ENCODE measurements at places on chromosomes 1 and 21.

GRCh38 chr1:30682396-30683275 lies 40.7 kb downstream of the MATN1 start:
- no peak for DNase-seq

GRCh38 chr1:182720463-182720862 lies 36.1 kb upstream of the RGS8 start:
- peak; percentile 25 for DNase-seq

DNA sequence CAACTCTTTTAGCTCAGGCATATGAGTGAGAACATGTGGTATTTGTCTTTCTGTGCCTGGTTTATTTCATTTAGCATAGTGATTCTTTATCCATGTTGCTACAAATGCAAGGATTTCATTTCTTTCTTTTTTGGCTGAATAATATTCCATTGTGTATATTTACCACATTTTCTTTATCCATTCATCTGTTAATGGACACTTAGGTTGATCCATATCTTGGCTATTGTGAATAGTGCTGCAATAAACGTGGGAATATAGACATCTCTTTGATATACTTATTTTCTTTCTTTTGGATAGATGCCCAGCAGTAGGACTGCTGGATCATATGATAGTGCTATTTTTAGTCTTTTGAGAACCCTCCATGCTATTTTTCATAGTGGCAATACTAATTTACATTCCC lies 30.8 kb downstream of the ASB17 start:
- no peak for DNase-seq

DNA sequence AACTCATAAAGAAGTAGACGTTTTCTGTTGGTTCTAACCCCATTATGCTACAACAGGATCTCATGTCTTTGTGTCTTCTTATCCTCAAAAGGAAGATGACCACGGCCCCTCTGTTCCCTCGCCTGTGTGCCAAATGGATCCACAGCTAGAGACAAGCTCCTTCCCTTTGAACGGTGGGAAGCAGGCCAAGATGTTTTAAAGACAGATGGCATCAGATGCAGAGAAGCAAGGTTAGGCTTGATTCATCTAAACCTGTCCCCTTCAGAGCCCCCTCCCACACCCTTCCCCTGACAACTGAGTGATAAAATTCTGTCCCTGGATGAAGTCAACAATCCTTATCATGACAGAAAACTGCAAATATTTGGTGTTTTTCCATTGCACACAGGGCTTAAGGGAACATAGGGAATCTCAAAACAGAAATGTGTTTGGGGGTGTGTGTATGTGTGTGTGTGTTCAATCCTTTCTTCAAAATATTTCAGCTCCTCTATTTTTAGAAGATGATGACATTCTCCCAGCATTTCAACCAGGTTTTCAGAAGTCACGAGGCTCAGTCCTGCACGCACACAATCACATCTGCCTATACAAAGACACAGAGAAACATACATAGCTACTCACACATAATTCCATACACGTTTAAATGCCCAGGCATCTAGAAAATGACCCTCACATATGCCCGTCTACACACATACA lies 27.8 kb upstream of the FMOD start:
- no peak for DNase-seq

GRCh38 chr1:31467005-31467674 lies 54.1 kb downstream of the SERINC2 start:
- DNase-seq = peak; percentile 54

DNA sequence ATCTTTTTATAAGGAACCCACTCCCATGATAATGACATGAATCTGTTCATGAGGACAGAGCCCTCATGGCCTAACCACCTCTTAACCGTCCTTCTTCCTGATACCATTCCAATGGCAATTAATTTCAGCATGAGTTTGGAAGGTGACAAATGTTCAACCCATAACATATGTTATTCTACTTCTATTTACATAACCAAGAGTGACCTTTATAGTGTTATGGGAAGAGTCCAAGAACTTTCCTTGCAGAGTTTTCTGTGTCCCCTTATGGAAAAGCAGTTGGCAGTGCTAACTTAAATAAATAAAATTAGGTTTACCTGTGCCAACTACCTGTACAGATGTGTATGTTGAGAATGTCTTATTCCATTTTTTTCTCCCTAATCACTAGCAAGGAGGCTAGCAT lies 11.1 kb downstream of the MAP10 start:
- no peak for DNase-seq

GRCh38 chr1:41566274-41566885 lies 81.9 kb upstream of the EDN2 start:
- no peak for DNase-seq

- DNase-seq = no peak
Measured at GRCh38 chr21:26570203-26570602, 2.9 kb downstream of the CYYR1 start.

DNA sequence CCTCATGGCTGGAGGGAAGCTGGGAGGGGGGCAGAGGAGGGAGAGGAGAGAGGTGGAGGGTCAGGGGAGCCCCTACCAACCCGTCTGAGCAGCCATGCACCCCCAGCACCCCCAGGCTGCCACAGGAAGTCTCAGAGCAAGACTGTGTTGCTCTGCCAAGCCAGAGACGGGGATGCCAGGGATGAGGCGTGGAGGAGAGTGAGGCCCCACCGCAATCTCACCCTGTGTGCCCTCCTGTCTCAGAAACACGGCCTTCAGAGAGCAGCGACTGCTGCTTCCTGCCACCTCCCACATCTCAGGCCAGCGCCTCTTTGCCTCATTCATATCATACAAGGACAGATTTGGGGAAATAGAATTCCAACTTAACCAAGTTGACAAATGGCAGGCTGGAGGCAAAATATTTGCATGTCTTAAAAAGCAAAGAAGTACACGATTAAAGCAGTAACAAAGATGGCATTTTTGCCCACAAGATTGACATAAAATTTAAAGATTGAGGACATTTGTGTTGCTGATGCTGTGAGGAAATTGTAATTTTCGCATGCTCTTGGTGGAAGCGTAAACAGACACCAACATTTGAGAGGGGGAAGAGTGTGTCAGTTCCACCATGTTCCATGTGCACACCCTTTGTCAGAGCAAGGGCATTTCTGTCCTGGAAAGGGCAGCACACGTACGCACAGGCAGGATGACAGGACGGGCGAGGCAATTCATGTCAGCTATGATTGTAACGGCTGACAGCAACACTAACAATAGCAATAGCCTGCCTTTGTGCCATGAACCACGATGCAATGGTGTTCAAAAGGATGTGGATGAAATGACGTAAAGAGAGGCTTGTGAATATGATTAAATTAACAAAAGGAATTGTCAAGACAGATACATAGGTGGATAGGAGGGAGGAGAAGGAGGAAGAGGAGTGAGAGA lies 59.0 kb upstream of the BACE2 start:
- DNase-seq = no peak

DNA sequence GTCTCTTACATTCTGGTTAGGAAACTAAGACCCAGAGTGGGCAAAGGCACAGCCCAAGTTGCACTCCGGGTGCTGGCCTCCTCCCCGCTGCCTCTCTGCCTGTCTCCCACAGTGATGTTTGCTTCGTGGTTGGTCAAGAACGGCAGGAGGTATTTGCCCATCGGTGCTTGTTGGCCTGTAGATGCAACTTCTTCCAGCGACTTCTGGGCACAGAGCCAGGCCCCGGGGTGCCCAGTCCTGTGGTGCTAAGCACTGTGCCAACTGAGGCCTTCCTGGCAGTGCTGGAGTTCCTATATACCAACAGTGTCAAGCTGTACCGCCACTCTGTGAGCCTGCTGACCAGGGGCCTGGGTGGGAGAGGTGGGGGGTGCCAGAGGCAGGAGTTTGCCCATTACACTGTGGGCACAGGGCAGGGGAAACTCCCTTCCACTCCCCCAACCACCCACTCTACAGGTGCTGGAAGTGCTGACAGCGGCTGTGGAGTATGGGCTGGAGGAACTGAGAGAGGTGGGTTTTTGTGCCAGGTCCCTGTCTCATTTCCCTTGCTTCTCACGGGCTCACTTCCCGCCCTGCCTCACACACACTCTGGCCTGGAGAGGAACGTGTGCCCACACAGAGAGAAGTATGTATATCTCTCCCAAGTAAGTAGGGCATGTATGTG lies 1.9 kb downstream of the BTBD19 start:
- no peak for DNase-seq

DNA sequence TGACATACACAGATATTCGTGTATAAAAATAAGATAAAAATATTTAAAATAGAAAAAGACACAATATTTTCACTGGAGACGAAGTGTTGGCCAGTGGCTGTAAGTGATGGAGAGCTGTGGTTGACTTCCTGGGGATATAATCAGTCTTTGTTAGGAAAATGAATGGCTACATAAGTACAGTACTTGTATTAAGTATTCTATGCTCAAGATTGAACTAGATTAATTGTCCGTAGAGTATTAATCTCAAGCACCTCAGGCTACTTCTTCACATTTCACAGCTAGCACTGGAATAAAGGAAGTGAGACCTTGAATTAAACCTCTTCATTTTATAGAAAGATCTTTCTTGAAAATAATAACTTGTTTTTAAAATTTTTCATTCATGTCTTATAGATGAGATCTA lies 39.0 kb upstream of the RGS5 start:
- no peak for DNase-seq

DNA sequence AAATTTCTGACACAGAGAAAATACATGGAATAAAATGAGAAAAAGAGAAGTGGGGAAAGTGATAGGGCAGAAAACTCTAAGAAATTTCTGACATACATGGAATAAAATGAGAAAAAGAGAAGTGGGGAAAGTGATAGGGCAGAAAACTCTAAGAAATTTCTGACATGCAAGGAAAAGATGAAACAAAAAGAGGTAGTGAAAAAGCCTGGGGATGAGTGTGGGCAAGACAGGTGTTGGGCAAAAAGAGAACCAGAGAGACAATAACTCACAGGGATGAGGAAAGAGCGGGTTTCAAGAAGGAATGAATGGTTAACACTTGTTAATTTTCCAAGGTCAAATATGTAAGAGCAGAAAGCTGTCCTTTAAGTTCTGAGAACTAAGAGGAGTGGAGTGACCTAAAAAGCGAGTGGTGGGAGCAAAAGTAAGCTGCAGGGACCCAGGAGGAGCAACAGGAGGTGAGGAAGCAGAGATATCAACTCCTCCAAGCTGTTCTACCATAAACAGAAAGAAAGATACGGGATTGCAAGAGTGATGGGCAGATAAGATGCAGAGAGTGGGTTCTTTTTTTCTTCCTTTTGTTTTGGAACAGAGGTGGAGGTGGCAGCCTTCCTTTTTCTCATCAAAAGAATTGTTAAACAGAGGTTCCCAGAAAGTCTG lies 29.9 kb upstream of the EXO1 start:
- DNase-seq = no peak

DNA sequence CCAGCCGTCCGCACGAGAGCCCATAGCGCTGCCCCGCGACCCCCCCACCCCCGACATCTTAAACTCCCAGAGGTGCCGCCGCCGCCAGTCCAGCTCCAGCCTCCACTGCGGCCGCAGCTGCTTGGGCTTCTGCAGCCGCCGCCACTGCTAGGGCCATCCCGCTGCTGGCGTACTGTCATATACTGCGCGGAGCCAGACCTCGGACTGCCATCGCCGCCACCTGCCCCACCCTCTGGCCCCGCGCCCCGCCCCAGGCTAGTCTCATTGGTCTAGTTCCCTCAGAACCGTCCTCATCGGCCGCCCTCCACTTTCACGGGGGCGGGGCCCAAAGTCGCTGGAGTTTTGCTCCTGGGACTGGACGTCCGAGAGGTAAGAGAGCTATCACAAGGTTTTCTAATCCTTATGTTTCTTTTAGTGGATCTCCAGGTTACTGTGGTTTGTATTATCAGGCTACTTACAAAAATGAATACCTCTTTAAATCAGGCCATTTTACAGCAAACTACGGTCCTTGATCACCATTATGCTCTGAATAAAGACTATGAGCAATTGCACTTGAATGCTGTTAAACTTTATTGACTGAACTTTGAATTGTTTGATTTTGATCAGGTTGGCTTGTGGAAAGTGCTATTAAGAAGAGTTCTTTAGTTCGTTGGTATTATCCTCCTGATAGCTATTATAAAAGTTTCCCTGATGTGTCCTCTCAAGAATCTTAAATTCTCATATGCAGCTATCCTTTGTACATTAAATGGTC lies 2.8 kb upstream of the CD1D start:
- peak; percentile 64 for DNase-seq

DNA sequence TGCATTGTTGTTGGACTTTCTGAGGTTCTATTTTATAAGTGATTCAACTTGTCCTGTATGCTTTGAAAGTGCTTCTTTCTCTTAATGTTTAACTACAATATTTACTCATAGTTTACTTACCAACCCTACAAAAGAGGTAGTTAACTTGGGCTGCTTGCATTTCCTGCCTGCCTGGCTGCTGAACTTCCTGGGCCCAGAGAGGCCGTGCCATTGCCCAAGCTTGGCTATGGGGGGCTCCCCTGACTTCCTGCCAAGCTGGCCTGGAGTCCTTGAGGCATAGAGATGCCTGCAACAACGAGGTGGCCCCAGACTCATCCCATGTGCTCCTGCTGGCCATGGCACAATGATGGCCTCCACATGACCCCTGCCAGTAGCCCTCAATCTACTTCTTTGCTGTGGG lies 361.6 kb upstream of the PLD5 start:
- no peak for DNase-seq

- DNase-seq = no peak
Measured at GRCh38 chr1:147603986-147604385, 62.7 kb downstream of the BCL9 start.

- no peak for DNase-seq
Measured at GRCh38 chr21:16873176-16873575, 639.7 kb upstream of the CXADR start.

DNA sequence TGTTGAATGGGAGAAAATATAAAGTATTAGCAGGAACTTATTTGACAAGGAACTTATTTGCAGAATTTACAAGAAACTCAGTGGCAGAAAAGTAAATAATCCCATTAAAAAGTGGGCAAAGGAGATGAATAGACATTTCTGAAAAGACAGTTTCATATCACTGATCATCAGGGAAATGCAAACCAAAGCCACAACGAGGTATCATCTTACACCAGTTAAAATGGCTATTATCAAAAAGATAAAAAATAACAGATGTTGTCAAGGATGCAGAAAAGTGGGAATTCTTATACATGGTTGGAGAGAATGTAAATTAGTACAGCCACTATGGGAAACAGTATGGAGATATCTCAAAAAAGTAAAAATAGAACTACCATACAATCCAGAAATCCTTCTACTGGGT lies 61.0 kb downstream of the SYT14 start:
- peak; percentile 31 for DNase-seq

DNA sequence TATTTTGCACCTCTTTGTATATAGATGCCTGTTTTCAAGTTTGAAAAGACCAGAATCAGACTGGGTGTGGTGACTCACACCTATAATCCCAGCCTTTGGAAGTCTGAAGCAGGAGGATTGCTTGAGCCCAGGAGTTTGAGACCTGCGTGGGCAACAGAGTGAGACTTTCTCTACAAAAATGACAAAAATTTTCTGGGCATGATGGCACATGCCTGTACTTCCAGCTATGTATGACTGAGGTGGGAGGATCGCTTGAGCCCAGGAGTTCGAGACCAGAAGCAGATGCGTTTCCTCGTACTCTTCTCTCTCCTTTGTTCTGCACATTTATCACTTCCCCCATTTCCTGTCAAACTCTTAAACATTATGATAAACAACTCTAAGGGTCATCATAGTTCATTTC lies 310.0 kb upstream of the SNX7 start:
- no peak for DNase-seq

- no peak for DNase-seq
Measured at GRCh38 chr1:100230765-100231164, 18.9 kb downstream of the DBT start.

DNA sequence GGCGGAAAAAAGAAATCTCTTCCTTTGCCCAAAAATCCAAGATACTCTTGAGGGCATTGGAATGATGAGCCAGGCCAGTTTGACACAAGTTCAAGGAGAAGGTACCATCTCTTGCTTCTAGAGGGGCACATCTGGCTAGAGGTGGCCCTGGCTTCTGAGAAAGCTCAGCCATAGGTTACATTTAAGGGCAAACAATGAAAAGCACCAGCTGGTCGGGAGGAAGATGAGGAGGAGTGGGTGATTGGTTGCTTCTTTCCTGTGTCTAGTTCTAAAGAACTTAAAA lies 132.0 kb downstream of the DHRS3 start:
- DNase-seq = no peak
